Panc1 (cell line): ENCODE measurements at places on chromosomes 4 and X. TPM values are rescaled to one million over a fixed set of nuclear protein-coding genes. Genes with fewer than 3 reads are reported as not detected.

DNA sequence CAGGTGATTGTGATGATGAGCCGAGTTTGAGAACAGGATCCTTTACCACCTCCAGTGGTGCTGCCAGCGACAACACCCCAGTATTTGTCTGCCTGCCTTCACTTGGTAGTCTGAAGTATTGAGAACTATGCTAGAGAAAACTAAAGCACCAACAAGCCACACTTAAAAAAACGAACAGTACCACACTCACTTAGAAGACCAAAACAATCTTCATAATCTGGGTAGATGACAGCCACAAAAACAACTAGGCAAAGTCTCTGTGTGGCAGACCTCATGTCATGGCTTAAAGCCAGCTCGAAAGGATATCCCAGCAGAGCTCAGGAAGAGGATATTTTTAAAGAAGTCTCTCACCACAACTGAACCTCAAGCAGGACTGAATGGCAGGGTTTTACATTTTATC is 236.0 kb downstream of the GPC3 start:
- no peak for DNase-seq

- no peak for DNase-seq
Measured at GRCh38 chr4:102466298-102466697, 34.9 kb upstream of the NFKB1 start.

DNA sequence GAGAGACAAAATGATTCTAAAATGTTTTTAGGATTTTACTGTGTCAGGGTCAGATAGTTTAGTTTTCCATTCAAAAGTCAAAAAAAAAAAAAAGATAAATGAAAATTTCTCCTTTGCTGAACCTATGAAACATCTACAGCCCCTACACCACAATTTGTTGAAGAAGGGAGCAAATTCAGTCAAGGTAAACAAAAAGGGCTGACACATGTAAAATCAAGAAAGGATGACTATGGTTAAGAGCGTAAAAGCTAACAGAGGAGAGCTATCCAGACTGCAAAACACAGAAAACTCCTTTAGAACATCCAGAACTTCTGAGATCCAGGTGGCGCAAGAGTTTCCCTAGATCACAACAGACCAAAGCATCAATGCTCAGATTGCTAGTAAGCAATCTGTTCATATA is 72.2 kb downstream of the RAB28 start:
- no peak for DNase-seq

- no peak for DNase-seq
Measured at GRCh38 chrX:71533516-71533850, 579 bp downstream of the OGT start.

DNA sequence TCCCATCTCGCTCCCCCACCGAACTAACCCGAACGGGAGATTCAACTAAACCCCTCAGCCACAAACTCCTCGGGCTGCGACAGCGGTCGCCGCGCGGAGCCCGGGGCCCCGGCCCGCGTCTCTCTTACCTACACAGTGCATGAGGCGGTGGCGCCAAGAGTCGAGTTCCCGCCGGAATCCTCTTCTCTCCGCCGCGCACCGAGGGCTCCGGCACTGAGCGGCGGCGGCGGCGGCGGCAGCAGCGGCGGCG is 160 bp downstream of the LCORL start:
- DNase-seq: no peak

DNA sequence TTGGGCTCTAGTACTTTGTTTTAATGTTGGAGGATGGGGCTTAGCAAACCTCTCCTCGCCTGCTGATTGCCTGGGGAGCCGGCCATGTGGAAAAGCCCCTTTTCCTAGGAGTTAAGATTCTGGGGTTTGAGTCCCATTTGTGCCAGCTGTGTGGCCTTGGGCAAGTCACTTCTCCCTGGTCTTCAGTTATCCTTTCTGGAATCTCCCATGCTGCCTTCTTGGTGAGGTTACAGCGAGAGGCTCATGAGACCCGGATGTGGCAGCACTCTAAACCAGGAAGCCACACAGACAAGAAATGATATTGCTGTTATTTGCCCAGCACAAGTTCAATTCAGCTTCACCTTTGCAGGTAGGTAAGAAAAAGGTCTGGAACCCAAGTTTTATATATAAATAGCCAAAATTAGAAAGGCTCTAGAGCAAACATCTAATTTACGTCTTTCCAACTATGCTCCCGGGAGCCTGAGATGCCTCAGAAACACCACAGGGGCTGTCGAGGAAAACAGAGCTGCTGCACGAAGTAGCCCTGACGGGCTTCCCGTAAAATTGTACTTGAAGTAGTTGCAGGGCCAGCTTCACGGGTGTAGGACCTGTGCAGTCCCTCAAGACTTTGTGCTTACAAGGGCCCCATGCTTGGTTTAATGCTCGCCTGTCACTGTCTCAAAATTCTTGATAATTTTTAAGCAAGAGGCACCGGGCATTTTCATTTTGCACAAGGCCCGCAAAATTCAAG is 8.3 kb upstream of the SASH3 start:
- no peak for DNase-seq

DNA sequence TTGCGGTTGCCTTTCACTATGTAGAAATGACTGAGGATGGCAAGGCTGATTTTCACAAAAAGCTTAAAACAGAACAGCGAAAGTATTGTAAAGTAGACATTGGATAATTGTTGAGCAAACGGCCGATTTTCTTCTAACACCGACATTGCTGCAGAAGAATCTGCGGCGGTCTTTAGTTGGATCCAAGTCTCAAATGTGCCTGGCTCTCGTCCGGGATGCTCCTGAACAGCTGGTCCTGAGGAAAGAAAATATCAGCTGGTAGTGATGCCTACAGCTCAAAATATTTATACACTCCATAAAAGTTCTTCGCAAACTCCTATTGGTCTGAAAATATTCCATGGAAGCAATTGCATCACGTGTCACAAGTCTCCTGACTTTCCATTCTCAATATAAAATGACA is at the start of gene ASB5:
Gene ASB5, minus strand, starts transcription at position 260 of the 400 bp plus-strand sequence. Its CDS starts 114 bp downstream, at position 146.
- no peak for DNase-seq

DNA sequence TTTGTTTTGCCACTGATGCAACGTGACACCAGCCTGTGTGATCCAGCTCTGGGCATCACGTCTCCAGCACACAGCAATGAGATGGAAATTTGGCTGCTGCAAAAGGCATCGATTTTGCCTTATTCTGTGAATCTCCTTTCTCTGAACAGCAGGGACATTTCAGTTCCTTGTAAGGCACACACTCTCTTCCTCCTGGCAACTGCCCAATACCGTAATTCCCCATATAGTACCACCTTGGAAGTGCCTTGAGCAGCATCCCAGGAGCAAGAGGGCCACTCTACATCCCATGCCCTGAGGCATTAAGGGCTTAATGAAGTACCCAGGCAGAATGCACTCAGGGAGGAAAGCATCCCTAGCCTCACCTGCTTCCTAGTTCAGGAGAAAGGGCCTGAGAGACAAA is 10.5 kb upstream of the MAMLD1 start:
- DNase-seq: no peak

GRCh38 chr4:138348055-138348454 is 105.9 kb upstream of the SLC7A11 start:
- DNase-seq: no peak

PGAM4 gene
- not detected for total RNA-seq

MRFAP1L1 gene
- 29.5 TPM for total RNA-seq

LYAR gene
- total RNA-seq: 24.3 TPM

UGT2B28 gene
- total RNA-seq: not detected

ZC4H2 gene
- total RNA-seq: 11.7 TPM
